Peyer's patch (tissue), 4 donors: ENCODE measurements at places on chromosomes 2 and 18. TPM values are rescaled to one million over a fixed set of nuclear protein-coding genes. Genes with fewer than 3 reads are reported as not detected.

ACP1 gene
- 46.0 TPM for total RNA-seq

GRCh38 chr18:37321582-37322491, 243.8 kb downstream of the CELF4 start:
- no peak for DNase-seq

VWA3B gene
- not detected for total RNA-seq

MAP3K19 gene
- total RNA-seq = not detected

FMNL2 gene
- 18.5 TPM for total RNA-seq

GRCh38 chr2:173101687-173102086, 26.0 kb downstream of the MAP3K20 start:
- DNase-seq = no peak

- no peak for DNase-seq
These were observed 54.9 kb upstream of the CYP1B1 start for GRCh38 chr2:38130876-38131275.

- DNase-seq = peak; percentile 74
These were observed 96.4 kb downstream of the RTP5 start for GRCh38 chr2:241965931-241966412.

GRCh38 chr2:47664817-47665216, 118.1 kb upstream of the MSH6 start:
- no peak for DNase-seq

LIMS2 gene
- 14.9 TPM for total RNA-seq

GRCh38 chr2:58866040-58866439, 624.9 kb upstream of the FANCL start:
- DNase-seq = no peak

MROH2A gene
- total RNA-seq = not detected

GRCh38 chr2:43133708-43134570, 92.5 kb downstream of the ZFP36L2 start:
- DNase-seq = peak; percentile 96

DNA sequence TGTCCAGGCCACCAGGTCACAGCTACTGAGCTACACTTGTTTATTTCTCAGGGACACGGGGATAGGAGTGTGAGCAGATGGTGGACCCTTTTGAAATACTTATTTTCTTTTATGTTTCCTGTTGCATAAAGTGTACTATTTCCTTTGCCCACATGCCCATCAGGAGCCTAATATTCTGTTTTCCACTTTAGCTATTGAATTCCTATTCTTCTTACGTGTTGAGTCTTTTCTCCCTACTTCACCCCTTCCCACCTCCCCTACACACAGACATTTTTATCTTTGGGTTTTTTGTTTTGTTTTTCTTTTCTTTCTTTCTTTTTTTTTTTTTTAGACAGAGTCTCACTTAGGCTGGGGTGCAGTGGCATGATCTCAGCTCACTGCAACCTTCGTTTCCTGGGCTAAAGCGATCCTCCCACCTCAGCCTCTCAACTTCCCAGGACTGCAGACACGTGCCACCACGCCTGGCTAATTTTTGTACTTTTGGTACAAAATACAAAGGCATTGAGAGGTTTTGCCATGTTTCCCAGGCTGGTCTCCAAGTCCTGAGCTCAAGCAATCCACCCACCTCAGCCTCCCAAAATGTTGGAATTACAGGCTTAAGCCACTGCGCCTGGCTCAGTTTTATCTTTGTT, 5.2 kb upstream of the GPR55 start:
- no peak for DNase-seq

DNA sequence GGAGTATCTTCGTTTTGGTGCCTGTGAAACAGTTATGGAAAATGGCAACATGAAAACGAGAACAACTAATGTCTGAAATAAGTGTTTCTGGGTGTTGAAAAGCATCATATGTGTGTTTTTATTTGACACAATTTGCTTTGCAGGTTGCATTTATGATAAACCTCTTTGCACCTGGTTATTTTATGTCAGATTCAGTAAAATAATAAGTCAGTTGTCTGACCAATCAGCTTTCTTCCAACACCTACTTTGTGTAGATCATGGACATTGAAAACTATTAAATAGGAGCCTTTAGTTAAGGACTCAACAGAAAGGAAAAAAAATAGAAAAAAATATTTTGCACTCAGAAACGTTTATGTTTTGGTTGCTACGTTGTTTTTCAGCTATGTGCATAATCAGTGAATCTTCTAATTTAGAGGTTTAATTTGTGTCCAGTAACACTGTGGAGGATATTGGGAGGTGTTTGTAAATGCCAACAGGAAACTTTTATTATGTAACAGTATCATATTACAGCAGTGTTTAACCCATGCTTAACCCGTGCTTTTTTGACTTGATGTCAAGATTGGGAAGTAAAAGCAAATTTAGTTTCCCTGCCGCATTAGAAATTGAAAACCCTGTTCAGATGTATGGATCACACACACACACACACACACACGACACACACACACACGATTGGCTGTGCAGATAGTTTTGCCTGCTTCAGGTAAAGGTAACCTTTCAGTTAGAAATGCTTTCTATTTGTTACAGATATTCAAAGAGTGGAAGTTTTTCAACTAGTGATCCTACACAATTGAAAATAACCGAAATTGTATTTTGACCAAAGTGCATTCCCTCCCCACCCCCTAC, 2.6 kb downstream of the PKP4 start:
- no peak for DNase-seq

DNA sequence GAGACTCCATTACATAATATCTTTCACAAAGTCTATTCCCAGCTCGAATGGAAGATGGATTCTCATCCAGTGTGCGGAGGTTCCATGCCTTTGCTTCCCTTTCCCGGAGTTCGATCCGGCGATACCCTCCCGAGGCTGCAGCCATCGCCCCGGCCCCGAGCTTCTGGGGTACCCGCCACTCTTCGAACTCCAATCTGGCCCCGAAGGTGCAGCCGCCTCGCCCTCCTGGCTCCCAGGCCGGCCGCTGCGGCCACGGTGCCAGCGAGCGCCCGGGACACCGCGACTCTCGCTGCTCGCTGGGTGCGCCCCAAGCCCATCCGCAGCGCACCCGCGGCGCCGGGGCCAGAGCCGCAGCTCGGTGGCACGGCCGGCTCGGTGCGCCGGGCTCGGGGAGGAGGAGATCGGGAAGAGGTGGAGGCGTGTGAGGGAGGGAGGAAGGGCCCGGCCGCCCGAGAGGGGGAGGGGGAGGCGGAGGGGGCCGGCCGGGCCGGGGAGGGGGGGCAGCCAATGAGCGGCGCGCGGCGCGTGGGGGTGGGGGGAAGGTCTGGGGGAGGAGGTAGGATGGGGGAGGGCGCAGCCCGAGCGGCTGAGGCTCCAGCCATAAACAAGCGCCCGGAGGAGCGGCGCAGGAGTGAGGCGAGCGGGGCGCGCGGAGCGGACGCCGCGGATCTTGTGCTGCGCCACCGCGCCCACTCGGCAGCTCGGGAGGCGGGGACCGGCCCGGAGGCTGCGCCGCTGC, at the start of gene CRIM1:
TSS of gene CRIM1 (plus strand) at position 628 of the 739 bp plus-strand sequence. CDS start 515 bp downstream, outside the sequence.
- peak; percentile 91 for DNase-seq

DNA sequence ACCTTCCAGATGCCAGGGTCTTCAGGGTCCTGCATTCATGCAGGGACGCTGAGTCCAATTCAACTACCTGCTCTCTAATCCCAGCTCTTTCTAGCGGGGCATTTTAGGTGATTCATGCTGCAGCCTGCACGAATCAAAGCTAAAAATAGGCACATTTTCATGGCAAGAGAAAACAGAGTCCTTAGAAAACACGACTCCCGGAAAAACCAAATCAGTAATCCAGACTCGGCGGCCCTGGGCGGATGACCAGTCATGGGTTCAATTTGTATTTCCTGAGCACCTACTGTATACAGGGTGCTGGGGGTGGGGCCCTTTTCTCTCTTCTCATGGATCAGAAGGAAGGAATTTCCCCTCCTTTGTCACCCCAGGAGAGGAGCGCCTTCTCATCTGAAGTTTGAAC, 64.4 kb downstream of the LONRF2 start:
- no peak for DNase-seq

DNA sequence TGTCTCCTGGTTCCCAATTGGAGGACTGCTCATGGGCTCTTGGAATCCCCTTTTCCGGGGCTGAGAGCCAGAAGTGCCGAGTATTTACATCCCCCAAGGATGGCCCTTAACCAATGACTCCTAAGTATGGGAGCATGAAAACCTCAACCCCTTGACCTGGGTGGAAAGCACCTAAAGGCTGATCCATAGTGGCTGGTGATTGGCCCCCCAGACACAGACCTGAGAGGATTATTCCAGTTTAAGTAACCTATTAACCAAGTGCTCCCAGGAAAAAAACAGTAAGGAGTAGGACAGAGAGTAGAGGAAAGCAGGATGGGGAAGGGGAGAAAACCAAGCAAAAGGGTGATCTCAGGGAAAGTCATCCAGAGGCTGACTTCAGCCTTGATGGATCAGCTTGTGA, 206.1 kb upstream of the RND3 start:
- no peak for DNase-seq

GRCh38 chr2:163259489-163259888, 420.9 kb upstream of the KCNH7 start:
- no peak for DNase-seq

DNA sequence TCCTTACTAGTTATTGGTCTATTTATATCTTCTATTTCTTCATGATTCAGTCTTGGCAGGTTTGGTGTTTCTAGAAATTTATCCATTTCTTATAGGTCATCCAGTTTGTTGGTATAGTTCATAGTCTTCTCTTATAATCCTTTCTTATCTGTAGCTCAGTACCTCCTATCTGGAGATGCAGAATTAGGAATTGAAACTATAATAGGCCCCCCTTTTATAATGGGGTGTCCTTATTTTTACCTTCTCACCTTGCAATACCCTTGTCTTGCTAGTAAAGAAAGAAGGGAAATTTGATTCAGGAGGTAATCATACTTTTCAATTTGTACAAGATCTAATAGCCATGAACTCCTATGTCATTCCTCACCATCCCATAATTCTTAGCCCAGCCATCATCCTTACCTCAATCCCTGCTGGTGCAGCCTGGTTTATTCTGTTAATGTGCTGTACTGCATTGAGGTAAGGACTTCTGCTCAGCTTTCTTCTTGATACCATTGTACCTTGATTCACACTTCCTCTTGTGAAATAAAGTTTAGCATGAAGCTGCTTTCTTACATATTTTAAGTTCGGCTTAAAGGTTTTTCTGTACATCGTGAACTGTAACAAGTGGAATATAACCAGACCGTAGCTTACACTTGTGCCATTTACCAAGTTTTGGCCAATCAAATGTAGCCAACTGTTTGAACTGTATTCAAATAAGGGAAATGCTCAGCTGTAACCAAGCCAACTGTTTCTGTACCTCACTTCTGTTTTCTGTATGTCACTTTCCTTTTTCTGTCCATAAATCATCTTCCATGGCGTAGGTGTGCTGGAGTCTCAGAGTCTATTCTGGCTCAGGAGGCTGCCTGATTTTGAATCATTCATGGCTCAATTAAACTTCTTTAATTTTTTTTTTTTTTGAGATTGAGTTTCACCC, 40.1 kb upstream of the PTH2R start:
- no peak for DNase-seq

DNA sequence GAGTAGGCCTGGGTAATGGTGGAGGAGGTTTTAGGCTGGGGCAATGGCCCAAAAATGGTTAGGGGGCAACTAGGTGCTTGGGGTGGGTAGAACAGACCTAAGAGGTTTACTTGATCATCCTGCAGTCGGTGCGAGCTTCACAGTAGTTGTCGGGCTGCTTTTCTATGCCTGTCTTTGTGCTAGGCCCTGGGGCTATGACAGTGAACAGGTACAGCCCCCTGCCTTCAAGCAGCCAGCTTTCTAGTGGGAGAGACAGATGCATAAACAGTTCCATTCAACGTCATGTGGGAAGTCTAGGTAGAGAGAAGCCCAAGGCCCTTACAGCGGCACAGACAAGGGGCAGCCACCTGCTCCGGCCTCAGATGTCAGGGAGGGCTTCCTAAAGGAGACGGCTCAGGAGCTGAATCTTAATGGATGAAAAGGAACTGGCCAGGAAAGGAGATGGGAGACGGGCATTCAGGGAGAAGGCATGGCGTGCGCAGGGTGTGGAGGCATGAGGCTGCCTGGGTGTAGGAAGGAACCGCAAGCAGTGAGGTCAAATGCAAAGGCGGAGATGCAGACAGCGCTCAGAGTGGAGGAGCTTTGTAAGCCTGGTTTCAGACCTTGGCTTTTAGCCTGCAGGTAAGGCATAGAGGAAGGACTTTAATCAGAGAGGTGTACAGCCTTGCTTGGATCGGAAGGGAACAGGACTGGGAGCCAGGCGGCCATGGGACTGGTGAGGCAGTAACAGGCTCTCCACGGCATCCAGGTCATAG, 6.0 kb downstream of the CTIF start:
- DNase-seq = no peak

GRCh38 chr2:938181-939005, 12.3 kb upstream of the SNTG2 start:
- no peak for DNase-seq

VWC2L gene
- not detected for total RNA-seq

GRCh38 chr2:231483398-231484329, 19.4 kb upstream of the NCL start:
- no peak for DNase-seq

GRCh38 chr2:215729985-215730620, 283.2 kb downstream of the MREG start:
- DNase-seq = no peak

DCC gene
- not detected for total RNA-seq

- DNase-seq = no peak
These were observed 79.6 kb upstream of the SKOR2 start for GRCh38 chr18:47331026-47331425.

GREB1 gene
- total RNA-seq = 0.88 TPM

KYNU gene
- total RNA-seq = 2.1 TPM

SP9 gene
- total RNA-seq = not detected

CCDC148 gene
- total RNA-seq = not detected

DNA sequence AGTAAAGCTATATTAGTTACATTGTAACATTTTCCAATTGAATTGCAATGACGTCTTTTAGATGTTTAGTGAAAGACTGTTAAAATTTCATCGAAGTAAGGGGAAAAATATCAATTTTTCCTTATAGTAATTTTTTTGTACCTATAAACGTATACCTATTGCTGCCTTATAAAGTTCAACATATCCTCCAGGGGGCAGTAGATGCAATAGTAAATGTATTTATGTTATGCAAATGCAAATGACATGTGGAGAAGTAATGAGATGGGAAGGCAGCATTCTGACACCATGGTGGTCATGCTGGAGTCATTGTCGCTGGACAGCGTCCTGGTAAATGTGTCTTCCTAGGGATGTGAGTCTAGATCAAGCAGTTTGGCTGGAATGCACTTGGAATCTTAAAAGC, 38.7 kb downstream of the MSTN start:
- DNase-seq = no peak

DNA sequence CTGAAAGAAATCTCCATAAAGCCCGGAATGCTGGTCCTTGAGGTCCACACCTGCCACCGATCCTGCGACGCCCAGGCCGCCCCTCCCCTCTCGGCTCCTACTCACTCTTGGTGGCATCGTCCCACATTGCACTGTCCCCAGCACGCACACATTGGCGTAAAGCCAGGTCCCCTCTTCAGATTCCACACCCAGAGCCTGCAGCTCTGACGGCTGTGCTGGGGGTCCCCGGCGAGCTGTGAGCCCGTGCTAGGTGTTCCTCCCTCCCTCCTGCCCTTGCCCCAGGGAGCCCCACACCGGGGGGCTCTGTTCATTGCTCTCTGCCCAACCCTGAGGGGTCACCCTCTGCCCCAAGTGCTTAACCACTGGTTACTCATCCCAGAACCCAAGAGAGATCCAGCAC, 8.5 kb downstream of the TPO start:
- DNase-seq = no peak
